ENCODE measurements at places on chromosomes 2 and 18.
A peak's percentile ranks its signal among the peaks of the same experiment; 100 is the strongest.

DNA sequence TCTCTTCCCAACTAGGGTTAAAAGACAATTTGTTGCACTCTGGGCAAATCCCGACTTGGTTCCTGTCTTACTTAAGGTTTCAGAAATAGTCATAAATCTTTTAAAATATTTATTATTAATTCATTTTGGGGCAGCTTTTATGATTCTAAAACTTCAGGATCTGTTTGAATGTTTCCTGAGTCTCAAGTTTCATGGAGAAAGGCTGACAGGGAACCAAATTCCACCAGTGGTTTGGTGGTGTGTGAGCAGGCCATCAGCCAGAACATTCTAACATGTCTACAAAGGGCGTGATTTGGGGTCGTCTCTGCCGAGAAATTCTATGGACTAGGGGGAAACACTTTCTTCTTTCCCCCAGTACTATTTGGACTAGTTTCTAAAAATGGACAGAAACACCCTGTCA is 366.4 kb downstream of the ZNF521 start:
- no peak for ATAC-seq

DNA sequence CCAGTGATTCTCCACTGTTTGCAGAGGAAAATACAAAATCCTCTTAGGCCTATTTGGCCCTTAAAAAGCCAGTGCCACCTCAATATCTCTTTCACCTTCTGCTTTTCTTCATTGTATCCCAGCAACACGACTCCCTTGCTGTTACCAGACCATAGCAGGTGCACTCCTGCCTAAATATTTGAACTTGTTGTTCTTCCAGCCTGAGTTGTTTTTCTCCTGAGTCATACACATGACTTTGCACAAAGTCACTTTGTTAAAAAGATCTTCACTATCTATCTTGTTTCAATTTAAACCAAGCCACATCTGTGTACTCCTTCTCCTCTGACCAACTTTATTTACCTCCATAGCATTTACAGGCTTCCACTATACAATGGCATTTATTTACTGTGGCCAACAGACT is 103.6 kb downstream of the LRRTM4 start:
- no peak for ATAC-seq

GRCh38 chr2:191244350-191244749 is 854 bp upstream of the MYO1B start:
- no peak for ATAC-seq

DNA sequence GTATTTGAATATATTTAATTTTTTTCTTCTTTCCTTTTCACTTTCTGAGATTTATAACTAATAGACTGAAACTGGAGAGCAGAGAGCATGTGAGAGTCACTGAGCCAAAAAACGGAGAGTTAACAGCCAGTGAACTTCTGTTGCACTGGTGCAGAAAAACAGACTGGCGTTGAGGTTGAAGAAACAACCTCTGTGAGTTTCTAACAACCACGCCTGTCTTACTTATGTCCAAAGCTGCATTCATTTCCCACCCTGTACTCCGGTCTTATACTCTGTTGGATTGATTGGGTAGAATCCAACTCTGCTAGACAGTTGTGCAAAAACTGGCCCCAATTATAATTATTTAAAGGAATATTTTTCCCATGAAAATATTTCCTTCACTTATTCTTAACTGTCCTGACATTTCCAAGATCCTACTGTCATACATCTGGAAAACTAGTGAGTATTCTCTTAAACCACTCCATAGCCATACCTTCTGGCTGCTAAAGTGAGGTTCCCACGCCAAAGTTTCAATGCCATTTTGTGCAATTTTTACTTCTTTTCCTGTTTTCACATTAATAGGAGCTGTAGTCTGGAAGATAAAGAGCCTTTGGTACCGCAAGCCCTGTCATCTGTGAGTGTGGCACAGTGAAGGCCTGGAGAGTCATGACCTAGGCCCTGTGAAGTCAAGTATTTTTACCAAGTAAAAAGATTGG is 9.4 kb downstream of the CYP1B1 start:
- ATAC-seq: no peak

DNA sequence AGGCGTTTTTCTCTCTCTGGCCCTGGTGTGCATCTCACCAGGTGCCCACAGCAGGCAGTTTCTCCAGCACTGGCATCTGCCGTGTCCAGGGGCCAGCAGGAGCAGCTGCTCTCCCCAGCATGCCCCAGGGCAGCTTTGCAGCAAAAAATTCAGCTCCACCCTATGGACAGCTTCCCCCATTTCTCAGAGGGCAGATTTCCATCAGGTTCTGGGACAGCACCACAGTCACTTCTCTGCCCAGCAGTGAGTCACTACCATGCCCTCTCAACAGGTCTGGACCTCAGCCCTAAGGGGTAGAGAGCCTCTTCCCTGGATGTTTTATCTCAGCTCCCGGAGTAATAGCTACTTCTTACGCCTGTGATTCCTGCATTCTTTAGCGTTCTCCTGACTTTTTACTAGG is 170.2 kb upstream of the RAB12 start:
- ATAC-seq: no peak

GRCh38 chr2:126797622-126798275 is 100.9 kb upstream of the TEX51 start:
- ATAC-seq: peak; percentile 13

GRCh38 chr2:60872510-60872928 is 8.9 kb upstream of the REL start:
- ATAC-seq: peak; percentile 52

DNA sequence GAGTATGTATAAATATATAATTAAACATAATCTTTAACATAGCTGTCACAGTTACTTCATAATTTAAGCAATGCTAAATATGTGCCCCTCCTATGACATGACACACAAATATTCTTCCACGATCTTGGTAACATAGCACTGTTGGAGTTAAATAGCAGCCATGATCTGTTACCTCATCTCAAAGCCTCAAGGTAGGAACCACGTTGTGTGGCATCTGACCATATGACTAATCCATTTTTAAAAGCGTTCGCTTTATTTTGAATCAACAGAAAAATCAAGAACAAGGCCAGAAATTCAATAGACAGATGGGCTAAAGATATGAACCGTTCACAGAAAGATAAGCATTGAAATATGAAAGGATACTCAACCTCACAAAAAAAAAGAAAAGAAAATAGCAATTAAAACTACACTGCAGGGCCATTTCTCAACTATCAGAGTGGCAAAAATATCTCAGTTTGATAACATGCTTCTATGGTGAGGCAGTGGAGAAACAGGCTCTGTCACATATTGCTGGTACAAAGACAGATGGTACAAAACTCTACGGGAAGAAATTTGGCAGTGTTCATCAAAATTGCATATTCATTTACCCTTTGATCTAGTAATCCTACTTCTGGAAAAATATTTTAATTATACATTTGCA is 105.9 kb downstream of the TMX3 start:
- no peak for ATAC-seq

DNA sequence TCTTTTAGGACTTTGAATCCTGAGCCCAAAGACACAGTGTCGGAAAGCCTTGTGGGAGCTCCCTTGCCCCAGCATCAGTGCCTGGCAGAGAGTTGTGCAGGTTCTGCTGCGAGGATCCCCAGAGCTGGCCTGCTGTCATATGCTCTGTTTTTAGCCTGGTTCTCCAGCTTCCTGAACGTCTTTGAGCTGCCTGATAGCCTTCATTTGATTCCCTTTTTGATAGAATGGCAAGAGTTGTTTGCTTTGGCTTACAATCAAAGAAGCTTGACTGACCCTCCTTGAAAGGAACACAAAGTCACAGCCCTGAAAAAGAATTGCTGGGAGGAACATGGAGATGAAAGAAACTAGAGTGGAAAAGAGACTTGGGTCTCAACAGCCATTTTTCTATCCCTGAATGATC is 95.4 kb downstream of the C1QL2 start:
- no peak for ATAC-seq

DNA sequence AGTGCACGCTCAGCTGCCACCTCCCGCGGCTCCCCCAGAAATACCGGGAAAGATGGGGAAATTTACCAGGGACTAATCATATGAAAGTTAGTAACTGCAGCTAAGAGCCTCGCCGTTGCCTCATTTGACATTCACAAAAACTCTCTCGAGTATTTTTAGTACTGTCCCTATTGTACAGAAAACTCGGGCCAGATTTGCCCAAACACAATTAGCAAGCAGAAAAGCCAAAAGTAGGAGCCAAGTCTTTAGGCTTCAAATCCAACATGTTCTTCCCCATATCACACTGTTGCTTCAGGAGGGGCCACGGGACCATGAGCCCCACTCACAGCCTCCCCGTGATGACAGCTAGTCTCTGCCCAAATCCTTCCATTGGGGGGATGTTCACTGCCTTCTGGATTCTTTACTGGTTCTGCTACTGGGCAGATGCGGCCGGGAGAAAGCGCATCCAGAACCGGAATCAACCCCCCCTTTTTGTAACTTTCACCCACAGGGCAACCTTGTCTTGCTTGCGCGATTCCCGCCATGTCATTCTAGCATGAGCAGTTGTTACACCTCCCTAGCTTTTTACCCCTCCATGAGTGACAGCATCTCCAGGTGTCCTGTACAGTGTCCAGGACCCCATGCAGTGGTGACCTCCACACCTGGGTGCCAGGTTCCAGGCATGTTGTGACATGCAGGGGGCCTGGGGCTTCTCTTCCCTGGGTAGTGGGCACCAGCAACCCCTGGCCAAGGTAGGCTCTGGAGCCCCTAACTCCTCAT is 35.2 kb downstream of the CENPO start:
- ATAC-seq: no peak

DNA sequence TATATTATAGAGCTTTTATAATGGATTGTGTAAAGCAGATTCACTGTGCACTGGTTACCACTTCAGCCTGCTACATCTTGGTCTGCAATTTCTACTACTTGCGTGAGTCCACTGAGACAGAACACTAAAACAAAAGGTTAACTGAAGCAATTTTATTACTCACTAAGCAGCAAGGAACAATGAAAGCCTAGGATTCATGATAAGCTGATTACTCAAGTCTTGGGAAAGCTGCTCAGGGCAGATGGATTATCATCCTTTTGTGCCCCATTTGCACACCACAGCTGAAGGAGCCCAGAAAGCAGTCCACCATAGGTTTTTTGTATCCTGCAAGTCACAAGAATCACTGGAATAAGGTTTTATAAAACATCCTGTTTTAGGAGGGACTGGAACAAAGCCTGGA is 1215.2 kb upstream of the TMEFF2 start:
- no peak for ATAC-seq

- ATAC-seq: peak; percentile 79
Measured at GRCh38 chr2:221518201-221518934, 53.7 kb downstream of the EPHA4 start.

DNA sequence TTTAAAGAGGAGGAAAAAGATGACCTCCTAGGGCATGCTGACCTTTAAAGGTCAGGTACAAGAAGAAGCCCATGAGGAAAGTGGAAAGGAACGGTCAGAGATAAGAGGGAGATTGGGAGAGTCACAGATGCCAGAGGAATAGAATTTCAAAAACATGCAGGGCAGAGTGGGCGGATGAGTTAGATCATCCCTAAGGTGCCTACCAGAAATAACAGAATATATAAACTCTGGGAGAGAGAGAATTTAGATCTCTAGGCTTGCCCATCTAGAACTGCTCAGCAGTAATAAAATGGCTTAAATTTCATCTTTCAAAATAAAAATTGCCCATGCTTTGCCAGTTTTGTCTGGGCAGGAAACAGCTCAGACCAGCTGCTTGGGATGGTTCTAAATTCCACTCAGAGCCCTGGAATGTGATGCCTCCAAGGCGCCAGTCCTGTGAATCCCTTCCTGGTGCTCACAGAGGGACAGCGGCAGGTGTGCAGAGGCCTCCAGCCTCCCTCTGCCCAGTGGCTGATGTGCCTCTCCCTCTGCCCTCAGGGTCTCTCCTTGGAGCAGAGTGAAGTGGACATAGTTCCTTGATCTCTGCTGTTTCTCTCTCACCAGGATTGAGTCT is 130.9 kb downstream of the ANTXR1 start:
- ATAC-seq: peak; percentile 2

DNA sequence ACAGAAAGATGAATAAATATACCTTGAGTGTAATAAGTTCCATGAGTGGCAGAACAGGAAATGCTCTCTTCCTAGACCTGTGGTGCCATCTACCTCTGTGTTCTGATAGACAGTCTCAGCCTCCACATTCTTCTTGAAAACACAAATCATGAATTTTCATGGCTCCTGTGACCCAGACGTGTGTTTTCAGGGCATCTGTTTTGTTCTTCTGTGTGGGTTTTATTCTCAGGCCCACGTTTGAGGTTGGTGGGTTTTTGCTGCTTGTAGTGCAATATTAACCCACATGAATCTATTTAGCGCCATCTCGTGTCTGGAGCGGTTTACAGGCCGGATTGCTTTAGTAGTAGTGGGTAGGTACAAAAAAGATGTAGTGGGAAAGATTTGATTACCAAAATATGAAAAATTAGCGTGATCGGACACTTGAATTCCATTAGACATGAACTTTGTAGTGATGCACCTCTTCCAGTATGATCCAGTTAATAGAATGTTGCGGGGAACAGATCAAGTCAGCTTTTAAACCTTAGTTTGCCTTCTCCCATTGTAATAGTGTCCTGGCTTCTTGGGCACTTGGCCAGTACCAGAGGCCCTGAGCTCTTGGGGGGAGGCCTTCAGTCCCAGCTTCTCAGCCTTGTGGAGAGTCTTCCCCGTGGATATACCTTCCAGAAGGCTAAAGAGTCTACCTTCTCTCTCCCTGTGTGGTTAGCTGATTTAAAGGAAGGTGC is 256.5 kb downstream of the TPGS2 start:
- peak; percentile 20 for ATAC-seq
